ENCODE measurements at places on chromosomes 7 and 10.

- DNase-seq, result peak; percentile 29
Measured at GRCh38 chr10:44968091-44968490, 8.5 kb downstream of the RASSF4 start.

DNA sequence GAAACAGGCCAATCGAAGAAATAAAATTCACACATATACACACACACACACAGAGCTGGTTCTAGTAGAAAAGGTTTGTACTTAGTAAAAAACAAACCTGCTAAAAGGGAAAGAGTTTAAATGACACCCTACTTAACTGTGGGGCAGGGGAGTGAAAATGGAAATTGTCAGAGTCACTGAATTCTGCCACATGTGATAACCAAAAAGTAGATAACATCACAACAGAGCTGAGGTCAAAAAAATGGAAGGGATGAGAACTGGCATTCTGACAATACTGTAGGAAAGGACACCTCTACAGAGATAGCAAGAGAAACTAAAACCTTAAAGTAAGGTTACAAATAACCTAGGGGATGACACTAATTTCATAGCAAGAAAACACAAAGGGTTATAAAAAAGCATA is 74.6 kb downstream of the CACUL1 start:
- no peak for DNase-seq

GRCh38 chr7:112630565-112630964 is 149.8 kb downstream of the LSMEM1 start:
- no peak for DNase-seq

- no peak for DNase-seq
Measured at GRCh38 chr7:111261496-111261895, 170.6 kb downstream of the LRRN3 start.

DNA sequence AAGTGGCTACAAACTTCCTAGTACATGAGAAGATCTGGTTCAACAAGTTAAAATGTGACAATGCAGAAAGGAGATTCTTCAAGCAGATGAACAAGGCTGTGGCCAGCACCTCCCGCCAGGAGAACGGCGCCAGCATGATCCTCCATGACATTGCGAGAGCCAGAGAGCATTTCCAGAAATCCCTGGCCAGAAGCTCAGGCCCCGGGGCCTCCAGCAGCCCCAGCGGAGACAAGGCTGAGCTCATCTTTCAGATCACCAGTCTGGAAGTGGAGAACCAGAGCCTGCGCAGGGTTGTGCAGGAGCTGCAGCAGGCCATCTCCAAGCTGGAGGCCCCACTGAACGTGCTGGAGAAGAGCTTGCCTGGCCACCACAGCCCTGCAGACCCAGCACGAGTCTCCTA is 40.1 kb upstream of the ZNF273 start:
- DNase-seq, result no peak

- DNase-seq, result no peak
Measured at GRCh38 chr10:71234004-71234894, 21.9 kb downstream of the UNC5B start.

DNA sequence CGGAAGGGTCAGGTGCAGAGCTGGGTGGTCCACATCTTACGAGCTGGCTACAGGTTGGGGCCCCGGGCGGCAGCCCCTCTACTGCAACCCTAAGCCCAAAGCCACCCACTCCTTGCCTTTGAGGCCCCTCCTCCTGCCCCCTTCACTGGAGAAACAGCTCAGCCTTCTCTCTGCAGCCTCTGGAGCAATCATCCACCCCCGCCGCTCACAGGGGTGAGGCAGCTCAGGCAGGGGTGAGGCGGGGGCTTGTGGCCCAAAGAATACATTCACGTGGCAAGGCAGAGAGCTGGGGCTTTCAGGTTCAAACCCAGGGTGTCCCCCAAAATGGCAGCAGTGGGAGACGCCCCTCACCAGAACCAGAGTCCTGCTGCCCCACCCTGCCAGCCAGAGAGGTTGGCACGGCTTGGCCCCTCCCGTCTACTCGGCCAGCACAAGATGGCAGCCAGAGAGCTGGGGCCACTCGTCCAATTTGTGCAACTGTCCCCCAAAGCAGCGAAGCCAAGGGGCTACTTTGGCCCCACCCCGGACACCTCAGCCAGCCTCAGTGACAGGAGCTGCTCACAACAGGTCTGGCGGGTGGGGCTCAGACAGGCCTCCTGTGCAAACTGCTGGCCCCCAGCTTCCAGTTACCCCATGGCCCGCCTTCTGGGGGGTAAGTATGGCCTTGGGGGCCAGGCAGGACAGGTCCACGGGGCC is 7.2 kb downstream of the GNB2 start:
- no peak for DNase-seq

- peak; percentile 81 for DNase-seq
Measured at GRCh38 chr10:121076776-121077715, 225.9 kb downstream of the WDR11 start.

GRCh38 chr10:12396093-12396492 is 46.7 kb downstream of the CAMK1D start:
- no peak for DNase-seq

GRCh38 chr7:117759950-117760640 is 113.1 kb downstream of the CTTNBP2 start:
- no peak for DNase-seq

- DNase-seq, result no peak
Measured at GRCh38 chr10:50280049-50280841, 28.9 kb upstream of the ASAH2 start.

DNA sequence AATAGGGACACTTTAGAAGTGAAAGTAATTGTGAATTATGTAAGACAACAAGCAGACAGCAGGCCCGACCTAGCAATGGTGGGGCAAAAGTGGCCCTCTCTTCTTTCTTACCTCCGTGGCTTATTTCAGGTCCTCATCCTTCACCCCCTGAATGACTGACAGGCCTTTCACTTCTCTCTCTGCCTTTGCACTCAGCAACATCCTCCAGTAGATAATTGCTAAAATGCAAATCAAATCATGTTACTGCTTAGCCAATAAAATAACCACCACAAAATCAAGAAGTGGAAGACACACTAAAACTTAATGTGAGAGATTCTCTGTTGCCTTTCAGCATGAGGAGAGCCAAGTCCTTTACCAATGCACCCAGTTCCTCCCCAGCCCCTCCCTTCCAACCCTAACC is 274.6 kb upstream of the ZNF32 start:
- DNase-seq, result no peak

DNA sequence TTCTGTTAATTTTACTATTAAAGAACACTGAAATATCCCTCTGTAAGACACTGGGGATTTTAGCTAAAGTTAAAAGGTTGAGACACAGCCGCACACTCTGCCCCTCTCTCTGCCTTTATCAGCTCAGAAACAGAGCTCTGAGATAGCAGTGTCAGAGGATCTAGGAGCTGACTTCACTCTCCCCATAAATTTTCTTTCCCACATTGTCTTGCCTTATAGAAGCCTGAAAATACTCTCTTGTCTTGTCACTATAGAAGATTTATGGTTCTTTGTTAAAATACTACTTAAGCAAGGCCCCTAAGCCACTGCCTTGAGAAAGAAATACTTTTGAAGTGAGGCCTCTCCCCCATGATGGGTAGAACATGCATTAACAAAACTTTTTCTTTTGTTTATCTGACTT is 105.7 kb upstream of the C10orf90 start:
- peak; percentile 24 for DNase-seq

- DNase-seq, result no peak
Measured at GRCh38 chr7:81268551-81268950, 349.7 kb upstream of the SEMA3C start.

- no peak for DNase-seq
Measured at GRCh38 chr10:122465401-122466040, 4.2 kb downstream of the HTRA1 start.

GRCh38 chr7:24231493-24231892 is 52.5 kb upstream of the NPY start:
- DNase-seq, result no peak

DNA sequence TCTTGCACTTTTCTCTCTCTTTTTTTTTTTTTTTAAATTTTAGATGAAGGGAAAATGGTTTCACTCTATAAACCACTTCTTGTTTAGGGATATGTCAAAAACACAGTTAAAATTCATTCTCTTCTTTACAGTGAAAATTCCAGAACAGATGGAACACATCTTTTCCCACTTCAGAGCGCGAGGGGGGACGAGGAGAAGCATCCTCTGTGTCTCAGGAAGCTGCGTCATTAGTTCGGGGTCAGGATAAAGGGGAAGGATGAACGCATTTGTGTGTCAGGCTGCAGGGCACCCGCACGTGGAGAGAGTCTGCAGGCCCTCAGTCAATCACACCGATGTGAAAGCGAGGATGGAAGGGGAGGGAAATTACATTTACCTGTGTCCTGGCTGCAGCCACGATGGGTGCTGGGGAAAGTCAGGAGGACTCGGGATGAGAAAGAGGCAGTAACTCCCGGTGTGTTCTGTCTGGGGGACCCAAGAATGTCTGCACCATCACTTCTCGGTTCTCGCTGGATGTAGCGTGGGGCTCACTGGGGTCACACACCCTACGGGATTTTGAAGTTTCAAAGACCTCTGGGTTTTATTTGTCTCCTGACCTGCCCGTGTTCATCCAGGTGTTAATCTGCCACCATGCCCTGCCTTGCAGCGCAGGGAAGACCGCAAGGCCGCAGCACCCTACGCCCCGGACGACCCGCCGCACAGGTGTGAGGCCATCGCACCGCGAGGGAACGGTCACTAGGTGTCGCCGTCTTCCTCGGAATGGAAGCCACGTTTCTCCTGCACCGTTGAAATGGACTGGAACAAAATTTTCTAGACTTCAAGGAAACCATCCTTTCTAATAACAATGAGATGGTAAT is 66.7 kb upstream of the PITRM1 start:
- DNase-seq, result peak; percentile 86

- DNase-seq, result peak; percentile 66
Measured at GRCh38 chr10:86970162-86970981, 2.1 kb downstream of the ADIRF start.

- no peak for DNase-seq
Measured at GRCh38 chr7:42057331-42057730, 179.7 kb downstream of the GLI3 start.

DNA sequence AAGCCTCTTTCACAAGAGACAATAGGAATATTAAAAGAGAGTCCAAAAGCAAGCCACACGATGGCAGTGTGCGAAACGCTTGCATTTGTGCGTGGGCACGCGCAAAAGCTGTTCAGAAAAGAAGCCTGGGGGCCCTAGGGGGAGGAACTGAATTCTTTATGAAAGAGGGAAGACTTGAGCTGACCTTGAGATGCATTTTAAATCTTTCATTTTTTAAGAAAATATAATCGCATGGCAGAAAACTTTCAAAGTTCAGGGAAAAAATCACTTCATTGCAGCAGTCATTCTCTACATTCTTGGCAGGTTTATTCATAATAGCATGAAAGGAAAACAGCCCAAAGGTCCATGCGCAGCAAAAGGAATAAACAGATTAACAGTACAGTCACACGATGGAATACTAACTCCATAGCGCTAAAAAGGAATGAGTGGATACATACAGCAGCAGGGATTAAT is 206.5 kb upstream of the PRKCQ start:
- peak; percentile 30 for DNase-seq
